ENCODE measurements at places on chromosomes 11 and 22.

DNA sequence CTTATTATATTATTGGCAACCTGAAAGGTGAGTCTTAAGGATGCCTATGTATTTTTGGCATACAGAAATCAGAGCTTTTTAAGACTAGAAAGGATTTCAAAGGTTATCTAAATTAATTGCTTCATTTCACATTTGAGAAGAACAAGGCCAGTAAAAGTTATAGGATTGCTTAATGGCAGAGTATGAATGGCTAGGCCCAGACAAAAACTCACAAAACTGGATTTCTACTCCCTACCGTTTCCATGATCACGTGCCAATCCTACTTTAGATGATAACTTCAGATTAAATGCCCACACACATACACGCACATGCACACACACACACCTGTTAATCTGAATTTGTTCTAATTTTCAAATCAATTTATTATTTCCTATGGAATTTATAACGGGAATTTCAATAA, 1.8 kb upstream of the PDE3B start:
- no peak for DNase-seq

- peak; percentile 12 for DNase-seq
Measured at GRCh38 chr11:120715239-120715638, 203.7 kb downstream of the GRIK4 start.

DNA sequence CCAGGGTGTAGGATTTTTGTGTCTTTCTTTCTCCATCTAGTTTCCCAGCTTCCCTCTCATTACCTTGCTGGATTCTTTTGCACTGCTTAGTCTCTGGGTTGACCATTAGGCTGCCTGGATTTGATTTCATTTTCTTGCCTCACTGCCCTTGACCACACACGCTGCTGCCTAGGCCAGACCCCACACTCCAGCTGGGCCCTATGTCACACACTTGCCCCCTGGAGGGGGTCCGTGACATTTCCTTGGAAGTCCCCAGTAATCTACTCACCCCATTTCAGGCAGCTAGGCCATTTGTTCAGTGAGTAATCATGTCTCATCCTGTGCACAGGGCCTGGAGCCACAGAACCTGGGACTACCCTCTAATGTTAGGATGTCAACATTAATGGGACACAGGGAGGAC, 81.9 kb upstream of the SPON1 start:
- DNase-seq: no peak

- peak; percentile 12 for DNase-seq
Measured at GRCh38 chr11:78019808-78020207, 3.3 kb downstream of the KCTD14 start.

DNA sequence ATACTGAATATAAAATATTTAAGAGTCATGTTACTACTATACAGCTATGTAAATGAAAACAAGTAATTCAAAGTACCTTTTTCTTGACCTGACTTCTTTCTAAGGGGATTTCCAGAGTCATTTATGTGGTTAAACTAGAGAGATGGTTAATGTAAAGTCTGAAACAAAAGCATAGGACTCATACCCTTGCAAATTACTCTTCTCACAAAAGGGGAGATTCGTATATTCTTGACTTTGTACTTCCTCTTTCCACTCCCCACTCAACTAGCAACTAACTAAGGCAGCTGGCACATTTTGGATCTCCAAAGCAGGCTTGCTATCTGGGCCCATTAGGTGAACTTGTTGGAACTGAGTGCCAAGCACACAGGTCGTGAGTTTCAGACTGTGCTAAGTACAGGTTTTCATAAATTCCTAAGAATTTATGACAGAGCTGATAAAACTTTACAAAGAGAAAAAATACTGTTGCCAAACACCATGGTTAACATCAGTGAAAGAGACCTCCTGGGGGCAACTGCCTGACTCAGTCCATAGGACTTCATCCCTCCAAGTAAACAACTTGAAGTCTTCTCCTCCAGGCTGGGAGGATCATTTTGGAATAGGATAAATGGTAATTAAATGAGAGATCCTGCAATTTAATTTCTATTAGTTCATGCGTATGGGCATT, 77.0 kb upstream of the DDI1 start:
- no peak for DNase-seq

GRCh38 chr11:36876266-36876665, 278.2 kb upstream of the RAG2 start:
- no peak for DNase-seq

- DNase-seq: no peak
Measured at GRCh38 chr11:123427405-123427804, 2.7 kb upstream of the GRAMD1B start.

DNA sequence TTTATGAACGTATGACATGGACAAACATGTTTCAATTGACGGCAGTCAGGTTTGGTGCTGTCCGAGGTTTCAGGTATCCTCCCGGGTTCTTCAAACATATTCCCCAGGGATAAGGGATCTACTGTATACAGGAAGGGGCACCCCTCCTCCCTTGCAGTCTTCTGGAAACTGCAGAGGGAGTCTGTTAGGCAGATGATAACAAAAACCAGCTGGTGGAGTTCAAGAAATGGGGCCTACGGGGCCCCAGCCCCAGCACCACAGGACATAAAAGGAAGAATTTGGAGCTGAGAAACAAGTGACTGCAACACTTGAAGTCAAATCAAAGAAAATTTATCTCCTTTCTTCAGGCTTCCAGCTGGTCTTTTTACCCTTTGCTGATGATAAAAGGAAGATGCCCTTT, 32.1 kb downstream of the SNU13 start:
- no peak for DNase-seq

DNA sequence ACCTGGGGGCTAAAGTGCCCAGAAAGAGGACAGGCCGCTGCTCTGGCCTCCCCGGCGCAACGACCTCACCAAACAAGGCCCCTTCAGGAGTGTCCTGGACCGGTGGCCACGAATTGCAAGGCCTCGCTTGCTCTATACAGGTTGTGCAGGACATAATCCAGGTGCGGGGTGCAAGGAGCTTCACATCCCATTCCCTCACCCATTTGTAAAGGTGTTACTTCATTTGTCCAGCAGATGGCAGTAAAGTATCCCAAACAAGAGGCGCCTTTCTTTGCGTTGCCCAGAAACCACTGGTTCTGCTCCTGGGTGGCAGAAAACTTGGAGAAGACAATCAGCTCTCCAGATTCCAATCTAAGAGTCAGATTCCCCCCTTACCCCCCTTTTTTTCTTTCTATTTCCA, 35.9 kb upstream of the PRDM11 start:
- no peak for DNase-seq

DNA sequence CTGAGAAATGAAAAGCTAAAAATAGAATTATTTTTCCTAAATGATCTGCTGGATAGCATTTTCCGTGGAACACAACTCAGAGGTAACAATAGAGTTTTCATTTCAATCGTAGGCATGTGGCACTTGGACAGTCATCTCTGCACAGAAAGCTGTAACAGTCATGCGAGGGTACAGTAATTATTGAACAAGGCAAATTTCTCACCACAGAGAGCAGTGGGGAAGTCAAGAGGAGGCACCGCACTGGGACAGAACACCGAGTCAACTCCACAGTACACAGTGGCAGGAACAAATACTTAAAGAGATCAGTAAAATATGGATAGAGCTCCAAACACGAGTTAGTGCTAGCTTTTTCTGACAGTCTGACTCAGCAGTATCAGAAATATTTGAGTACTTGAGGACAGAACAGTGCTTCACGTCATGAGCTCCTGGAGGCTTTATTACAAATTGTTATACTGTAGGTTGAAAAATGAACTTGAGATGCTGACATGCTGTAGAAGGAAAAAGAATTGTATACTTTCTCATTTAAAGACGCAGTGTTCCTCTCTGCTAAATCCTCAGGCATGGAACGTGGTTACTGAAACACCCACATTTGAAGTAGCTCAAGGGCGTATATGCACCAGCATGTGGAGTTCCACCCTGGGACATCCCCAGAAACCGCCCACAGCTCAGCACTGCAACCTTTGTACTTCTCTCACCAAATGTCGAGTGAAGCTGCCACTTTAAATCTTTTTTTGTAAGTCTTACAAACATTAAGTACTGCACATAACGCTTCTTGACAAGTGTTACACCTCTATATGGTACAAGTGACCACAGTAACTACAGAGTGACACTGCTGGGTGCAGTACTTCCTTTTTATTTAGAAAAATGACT, 27.4 kb upstream of the YPEL1 start:
- no peak for DNase-seq

DNA sequence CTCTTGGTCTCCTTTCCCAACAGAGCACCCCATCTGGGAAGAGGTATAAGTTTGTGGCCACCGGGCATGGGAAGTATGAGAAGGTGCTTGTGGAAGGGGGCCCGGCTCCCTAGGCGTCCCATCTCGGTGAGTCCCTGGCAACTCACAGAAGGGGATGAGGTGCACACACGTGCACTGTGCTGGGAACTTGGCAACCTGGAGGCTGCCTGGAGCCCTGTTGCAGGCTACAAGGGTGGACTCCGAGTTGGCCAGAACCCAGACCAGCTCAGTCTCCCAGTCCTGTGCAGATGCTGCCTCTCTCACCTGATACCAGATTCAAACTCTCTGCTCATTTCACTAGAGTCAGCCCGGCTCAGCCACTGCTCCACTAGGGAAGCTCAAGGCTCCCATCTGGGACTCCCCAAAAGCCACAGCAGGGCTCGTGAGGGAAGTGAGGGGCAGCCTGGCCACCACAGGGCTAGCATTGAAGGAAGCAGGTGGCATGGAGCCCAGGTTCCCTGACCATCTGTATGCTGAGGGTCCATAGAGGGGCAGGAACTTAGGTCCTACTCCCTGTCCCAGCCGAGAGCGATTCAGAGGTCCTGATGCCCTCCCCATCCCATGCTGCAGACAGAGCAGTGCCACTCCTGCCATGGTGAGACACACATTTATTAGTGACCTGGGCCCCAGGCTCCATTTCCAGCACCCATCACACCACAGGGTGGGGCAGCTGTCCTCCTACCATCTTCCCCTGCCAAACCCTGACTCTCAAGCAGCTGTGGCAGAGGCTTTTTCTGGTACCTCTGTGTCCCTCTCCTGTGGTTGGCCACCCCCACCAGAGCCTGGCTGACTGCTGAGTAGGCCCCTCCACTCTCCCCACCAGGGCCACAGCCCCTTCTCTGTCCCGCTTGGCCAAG, 4.0 kb downstream of the PRR33 start:
- no peak for DNase-seq

DNA sequence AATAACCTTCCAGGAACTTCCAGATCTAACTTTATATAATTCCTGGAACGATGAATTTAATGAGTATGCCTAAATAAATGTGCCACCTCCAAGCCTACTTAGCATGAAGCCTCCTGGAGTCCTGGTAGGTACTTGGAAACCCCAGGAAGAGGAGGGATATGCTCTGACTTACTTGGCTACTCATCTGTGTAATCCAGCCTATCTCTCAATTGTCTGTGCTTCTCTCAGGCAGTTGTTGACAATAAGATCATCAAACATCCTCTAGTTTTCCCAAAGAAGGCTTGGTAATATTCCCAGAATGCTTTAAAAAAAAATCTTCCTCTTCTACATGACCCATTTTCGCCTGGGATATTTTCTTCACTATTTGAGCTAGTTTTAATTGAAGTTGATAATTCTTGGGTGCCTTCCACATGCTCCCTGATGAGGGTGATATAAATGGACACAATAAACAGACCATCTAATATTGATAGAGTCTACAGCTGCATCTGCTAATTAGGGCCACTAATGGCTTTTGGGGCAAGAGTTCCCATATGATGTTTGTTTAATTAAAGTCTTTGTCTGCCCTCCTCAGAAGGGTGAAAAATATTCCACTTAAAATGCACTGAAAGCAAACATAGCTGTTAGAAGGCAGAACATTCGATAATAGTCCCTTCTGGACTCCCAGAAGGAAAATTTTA, 75.5 kb upstream of the RAB38 start:
- no peak for DNase-seq

DNA sequence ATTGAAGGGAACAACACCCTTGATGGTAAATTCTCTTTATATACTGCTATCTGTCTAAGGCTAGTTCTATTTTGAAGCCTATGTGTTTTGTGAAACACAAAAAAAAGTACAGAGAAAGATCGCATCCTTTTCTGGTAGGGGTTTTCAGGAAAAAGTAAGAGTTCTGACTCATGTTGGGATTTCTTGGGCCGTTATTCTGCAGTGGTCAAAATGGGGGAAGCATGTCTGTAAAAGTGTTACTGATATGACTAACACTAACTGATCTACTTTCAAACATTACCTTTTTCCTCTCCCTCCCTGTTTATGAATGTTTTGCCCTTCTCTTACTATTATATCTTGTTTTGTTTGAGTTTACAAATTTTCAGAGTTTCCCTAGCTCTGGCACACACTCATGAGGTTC, 53.9 kb downstream of the CTNND1 start:
- no peak for DNase-seq

- DNase-seq: peak; percentile 13
Measured at GRCh38 chr22:42608823-42609361, 5.8 kb downstream of the POLDIP3 start.

GRCh38 chr11:14288189-14288935, 70.6 kb downstream of the RRAS2 start:
- peak; percentile 80 for DNase-seq

DNA sequence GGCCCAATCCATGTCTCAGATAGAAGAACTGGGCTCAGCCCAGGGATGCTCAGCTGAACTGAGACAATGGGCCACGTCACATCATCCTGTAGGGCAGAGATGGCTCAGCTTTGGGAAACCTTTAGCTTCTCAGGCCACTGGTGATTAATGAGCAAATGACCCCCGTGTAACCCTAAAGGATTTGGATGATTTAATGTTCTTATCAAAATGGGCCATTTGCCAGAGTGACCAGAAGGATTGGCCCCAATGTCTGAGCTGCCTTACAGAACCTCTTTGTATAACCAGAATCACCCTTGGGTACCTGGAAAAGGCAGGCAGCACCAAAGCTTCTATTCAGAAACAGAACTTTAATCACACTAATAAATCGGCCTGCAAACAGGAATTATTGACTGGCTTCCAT, 73.7 kb downstream of the ABTB2 start:
- no peak for DNase-seq

DNA sequence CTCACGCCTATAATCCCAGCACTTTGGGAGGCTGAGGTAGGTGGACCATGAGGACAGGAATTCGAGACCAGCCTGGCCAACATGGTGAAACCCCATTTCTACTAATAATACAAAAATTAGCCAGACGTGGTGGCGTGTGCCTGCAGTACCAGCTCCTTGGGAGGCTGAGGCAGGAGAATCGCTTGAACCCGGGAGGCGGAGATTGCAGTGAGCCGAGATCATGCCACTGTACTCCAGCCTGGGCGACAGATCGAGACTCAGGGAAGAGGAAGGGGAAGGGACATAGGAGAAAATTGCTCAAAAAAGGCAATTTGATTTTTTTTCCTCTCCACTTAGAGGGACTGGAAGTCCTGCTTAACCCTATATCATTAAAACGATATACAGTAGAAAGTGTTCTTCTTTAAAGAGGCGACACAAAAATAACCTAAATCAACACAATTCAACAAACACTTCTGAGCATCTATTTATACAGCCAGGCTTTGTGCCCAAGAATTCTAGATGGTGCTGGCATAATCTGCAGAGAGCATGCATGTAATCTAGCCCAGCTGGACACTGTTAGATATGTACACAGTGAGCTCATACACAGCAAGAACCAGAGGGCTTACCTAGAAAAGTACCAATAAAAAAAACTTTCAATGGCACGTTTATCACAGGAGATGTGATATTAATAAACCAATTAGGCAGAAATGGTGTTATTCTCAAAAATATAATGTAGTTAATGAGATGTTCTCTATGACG, 20.9 kb upstream of the DENND5A start:
- no peak for DNase-seq
